ENCODE measurements at places on chromosomes 13 and 19.

- DNase-seq = peak; percentile 90
Measured at GRCh38 chr19:47697863-47698609, 15.2 kb upstream of the EHD2 start.

GRCh38 chr19:35908010-35908441 lies at the start of gene TYROBP:
Gene TYROBP (minus strand): TSS chr19:35908295. CDS start chr19:35908228, 67 bp downstream.
- DNase-seq = no peak

DNA sequence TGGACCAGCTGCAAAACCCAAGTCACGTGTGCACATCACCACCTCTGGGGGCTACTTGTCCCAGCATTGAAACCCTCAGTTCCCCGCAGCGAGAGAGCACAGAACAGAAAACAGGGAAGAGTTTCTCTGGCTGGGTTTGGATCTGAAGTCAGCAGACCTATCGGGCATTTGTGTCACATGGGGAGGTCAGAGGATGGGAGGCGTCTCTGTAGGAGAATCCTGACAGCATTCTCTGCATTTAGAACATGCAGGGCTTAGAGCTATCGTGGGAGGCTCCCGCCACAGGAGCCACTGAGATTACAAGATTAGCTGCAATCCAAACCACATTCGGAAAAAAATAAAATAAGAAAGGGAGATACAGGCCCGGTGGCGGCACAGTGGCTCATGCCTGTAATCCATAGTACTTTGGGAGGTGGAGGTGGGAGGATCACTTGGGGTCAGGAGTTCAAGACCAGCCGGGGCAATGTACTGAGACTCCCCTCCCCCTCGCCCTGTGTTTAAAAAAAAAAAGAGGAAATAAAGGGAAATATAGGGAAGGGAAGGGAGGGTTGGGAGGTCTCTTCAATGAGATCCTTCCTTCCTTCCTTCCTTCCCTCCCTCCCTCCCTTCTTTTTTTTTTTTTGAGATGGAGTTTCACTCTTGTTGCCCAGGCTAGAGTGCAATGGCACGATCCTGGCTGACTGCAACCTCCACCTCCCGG lies 2.9 kb upstream of the TLE6 start:
- DNase-seq = peak; percentile 78

DNA sequence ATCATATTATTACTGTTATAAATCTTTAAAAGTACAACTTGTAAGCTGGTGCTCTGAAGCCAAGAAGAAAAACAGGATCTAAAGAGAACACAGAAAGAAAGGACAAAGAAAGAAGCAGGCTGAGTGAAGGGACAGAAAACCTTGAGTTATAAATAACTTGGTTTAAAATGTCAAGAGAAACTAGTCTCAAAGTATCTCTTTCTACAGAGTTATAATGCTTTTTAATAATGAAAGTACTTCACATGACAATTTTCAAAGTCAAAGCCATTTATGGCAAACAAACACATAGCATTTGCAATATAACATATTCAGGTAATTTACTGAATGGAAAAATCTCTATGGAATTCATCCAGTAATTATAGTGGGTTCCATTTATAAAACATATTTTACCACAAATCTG lies 33.4 kb downstream of the CAB39L start:
- no peak for DNase-seq

DNA sequence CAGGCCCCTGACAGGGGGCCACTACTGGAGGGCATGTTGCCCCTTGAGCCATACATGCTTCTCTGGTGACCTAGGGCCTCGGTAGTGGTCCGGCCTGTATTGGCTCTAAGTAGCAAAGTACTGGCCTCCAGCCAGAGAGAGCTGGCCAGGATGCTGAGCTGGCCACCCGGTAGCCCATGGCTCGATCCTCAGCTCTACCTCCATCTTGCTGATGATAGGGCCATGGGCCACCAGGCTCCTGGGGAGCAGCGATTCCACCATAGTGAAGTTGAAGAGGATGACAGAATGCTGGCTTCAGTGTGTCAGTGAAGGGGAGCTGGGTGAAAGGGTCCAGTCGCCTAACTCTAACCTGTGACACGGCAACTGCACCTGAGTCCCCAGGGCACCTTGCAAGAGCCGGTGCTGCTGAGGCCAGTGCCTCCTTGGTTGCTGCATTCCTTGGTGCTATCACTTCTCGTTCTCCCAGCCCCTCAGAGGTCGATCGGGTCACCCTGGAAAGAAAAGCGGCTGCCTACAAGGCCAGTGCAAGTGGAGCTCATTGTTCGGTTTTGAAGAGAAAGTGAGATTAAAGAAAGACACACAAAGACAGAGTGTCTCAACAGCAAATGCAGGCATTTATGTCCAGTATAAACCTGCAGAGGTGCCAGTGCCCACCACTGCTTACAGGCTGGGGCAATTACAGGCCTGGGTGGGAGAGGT lies 5.0 kb downstream of the FPR3 start:
- no peak for DNase-seq

DNA sequence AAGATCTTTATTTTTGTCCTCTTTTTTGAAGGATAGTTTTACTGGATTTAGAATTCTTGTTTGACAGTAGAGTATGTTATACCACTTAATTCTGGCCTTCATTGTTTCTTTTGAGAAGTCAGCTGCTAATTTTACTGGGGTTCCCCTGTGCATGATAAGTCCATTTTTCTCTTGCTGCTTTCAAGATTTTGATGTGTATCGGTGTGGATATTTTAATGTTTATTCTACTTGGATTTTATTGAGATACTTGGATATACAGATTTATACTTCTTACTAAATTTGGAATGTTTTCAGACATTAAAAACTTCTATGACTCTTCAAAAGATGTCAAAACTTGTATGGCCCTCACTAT lies 86.9 kb downstream of the URI1 start:
- no peak for DNase-seq
